ENCODE measurements at places on chromosomes 11 and 22.

DNA sequence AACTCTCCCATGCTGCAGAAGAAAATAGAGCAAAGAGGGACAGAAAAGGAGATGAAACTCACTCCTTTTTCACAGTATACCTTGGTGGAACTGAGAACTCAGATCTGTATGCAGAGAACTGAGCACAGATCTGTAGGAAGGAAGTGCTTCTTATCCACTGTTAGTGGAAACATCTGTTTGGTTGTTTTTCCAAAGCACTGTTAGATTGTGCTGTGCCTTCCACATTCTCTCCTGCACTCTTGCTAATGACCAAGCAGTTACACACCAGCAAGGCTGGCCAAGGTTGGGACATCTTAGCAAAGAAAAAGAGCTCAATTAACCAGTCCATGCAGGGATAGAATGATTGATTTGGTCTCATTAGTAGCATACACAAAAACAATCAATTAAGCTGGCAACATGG, 20.1 kb upstream of the SIK2 start:
- no peak for DNase-seq

DNA sequence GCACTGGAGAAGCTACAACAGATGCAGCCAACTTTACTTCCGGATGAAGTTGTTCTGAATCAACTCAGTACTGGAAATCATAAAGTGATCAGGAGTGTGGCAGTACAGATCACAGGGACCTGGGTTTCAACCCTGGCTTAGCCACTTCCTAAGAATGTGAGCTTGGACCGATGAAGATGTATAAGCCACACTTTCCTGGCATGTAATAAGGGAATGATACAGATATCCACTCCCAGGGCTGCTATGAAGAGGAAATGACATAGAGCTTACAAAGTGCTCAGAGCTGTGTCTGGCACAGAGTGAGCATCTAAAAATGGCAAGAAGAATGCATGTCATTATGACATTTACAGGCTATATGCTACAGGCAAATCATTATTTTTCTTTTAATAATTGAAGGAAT, 378.7 kb downstream of the NTM start:
- no peak for DNase-seq

DNA sequence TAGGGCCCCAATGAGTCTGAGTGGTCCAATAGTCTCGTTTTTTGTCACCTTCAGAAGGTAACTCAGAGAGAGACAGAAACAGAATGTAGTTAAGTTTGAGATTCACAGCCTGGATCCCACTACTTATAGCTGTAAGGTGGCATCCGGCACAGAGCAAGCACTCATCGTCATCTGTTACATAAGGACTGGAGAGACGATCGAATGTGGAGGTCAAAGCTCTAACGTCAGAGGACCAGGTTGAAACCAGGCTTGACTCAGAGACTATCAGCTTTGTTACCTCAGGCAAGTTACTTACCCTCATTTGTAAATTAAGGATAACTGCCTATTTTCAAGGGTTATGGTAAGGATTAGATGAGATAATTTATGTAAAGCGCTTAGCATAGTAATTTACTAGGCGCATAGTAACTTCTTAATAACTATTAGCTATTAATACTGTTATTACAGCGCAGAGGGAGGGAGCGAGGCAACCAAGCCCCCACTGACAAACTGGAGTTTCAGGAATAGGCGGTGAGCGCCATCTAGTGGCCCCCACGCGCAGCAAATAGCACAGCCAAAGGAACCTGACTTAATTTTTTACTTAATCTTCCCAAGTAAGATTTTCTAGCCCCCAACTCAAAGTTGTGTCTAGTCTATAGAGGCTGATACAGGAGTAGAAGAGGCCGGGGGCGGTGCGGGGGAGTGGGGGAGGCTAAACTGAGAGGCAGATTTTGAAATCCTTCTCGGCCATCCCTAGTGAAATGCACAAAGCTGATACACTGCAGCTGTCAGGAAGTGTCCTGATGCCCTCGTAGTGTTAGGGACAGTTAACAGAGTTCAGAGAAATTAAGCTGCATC, 29.0 kb upstream of the API5 start:
- DNase-seq = peak; percentile 9

DNA sequence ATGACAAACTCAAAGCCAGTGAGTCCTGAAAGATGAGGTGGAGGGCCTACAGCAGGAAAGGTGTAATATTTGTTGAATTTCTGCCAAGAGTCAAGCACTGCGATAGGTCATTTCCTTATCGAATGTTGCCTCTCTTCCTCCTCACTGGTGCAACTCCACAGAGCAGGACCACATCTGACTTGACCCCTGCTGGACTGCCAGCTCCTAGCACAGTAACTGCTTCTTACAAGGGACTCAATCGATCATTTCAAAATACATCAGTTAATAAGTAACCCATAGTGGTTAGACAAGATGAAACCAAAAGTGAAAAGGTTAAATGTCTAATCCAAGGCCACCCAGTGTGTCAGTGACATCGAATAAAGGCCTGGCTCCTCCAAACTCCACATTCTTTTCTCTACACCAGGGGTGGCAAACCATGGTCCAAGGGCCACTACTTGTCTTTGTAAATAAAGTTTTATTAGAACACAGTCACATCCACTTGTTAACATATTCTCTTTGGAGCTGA, 98.5 kb upstream of the CSNK2A3 start:
- no peak for DNase-seq

GRCh38 chr22:32476281-32477195, 1.9 kb downstream of the FBXO7 start:
- no peak for DNase-seq

- DNase-seq = peak; percentile 63
These were observed 2.0 kb downstream of the GRK2 start for GRCh38 chr11:67268081-67268961.

DNA sequence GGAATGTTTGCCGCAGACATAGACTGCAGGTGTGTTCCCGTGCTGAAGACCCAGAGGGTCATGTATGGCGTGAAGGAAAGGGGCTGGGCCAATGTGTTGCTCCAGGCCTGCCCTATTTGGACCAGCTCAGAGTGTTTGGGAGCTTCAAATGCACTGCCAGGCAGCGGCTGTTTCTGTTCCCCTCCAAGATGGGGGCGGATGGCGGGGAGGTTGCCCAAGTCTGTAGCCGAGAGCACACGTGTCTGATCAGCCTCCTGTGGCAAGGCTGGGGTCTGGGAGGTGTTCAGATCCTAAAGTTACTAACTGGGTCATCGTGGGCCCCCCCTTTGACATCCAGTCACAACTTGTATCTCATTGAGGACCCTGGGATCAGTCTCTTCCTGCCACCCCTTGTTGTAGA, 45.5 kb downstream of the CACNA1I start:
- DNase-seq = no peak

GRCh38 chr22:17938484-17938924, 85.9 kb downstream of the MICAL3 start:
- no peak for DNase-seq

- DNase-seq = no peak
These were observed 161.9 kb downstream of the INSC start for GRCh38 chr11:15276621-15277020.

DNA sequence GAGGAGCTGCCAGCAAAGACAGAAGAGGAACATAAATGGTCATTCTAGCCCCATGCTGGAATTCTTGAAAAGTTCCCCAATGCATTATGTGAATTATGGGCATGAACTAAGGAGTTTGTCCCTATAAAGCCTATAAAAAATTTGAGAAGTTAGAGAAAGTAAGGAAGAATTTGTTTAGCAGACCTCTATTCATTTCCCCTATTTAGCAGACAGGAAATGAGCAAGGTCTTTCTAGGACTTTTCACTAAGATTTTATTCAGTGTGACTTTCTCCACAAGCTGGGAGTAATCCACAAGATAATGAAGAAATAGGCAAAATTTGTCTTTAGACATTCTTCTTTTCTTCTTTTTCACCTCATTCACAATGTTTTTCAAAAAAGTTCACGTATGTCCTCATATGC, 20.0 kb downstream of the PRRG4 start:
- no peak for DNase-seq

- no peak for DNase-seq
These were observed 416.8 kb downstream of the LRRC4C start for GRCh38 chr11:41042688-41043087.

- no peak for DNase-seq
These were observed 101.7 kb downstream of the ATM start for GRCh38 chr11:108324587-108324986.

DNA sequence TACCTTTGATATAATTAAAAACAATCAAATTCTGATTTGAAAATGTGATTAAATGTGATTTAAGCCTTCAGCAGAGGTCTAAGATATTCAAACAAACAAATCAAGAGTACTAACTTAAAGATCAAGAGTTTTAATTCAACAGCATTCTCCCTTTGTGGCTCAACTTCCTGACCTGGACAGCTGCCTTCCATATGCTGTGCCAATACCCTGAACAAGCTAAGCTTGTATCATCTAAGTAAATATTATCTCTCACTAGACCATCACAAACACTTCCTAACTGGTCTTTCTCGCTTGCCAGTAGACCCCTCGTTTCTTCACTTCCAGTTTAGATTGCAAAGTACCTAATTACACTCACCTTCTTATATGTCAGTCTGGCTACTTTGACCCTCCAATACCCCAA, 35.9 kb upstream of the P4HA3 start:
- no peak for DNase-seq

DNA sequence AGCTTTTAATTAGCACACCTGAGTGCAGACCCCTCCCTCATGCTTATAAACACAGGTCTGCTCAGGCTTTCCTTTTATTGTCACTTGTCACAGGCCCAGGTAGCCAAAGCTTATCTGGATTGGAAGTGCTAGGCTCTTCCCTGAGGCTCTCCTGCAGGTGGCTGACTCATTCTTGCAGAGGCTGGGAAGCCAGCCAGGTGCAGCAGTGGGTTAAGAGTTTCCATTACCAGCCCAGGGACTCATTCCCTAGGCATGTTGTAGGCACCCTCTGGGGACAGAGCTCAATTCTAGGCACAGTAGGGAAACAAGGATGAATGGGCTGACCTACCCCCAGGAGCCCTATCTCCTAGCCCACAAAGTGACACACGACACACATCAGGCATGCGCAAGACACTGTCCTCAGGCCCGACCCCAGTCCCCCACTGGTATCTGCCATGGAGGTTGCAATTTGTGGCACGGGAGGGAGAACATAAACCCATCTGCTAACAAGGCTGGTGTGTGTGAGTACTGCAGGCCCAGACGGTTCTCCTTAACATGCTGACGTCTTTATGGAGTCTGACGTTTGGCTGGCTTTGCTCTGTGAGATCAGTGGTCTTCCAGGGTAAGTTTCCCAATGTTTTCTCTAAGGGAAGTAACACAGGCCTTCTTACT, 94.2 kb downstream of the ABTB2 start:
- DNase-seq = no peak

DNA sequence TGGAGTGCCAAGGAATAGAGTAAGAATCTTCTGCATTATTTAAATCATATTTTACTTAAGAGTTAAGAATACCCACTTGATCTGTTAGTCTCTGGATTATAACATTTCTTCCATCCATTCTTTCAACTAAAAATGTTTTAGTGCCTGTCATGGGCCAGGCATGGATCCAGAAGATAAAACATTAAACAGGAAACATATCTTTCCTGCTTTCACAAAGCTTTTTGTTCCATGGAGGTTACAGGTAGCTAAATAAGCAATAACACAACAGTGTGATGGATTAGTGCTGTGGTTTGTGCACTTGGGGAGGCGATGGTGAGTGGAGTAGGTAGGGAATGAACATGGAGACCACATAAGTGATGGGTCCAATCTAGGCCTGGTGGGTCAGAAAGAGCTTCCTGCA, 258.5 kb downstream of the DDX10 start:
- no peak for DNase-seq

- DNase-seq = no peak
These were observed 27.2 kb upstream of the GLYATL1 start for GRCh38 chr11:58912124-58912523.

DNA sequence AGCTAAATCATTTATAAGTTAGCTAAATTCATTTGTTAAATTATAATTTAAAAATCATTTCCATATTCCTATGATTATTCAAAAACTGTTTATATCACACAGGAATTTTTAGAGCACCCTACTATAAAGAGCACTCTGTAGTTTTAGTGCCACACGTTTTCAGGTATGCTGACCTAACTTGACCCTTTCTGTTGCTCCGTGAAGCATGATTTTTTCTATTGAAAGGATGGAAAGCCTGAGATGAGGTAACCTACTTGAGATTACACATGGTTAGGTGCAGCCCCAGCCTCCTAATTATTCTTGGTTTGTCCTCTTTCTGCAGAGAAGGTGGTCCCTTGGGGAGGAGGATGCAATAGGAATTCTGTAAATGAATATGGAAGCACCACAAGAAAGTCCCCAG, 72.6 kb downstream of the PPFIBP2 start:
- DNase-seq = no peak

- no peak for DNase-seq
These were observed 153.9 kb upstream of the ZC3H12C start for GRCh38 chr11:109939166-109939810.

DNA sequence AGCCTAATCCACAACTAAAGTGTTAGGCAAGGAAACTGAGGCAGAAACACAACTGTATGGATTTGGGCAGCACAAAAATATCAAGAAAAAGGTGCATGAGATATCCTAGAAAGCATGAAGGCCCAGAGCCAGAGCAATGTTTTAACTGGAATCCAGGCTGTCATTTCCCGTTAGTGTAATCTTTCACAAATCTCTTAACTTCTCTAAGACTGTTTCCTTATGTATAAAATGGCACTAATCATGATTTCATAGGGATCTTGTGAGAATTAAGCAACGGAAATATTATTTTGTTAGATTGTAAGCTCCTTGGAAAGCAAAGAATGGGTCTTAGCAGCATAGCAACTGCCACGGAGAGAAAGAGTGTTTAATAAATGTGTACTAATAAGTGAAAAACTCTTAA, 14.7 kb upstream of the SYTL2 start:
- no peak for DNase-seq

DNA sequence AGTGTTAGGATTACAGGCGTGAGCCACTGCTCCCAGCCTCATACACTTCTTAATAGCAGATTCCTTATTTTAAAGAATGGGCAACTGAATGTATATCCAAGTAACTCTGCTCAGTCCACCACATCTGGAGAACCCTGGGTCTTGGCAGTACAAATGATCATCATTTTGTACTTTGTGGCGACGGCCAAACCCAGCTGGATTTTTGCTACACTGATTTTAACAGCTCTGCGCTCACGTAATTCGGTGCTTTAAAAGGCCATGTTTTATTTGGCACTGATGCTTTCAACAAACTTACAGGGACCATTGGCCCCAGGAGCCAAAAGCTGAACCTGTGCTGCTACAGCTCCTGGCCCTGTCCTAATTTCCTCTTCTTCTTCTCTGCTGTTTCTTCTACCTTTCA, 60.8 kb upstream of the PDE3B start:
- no peak for DNase-seq

DNA sequence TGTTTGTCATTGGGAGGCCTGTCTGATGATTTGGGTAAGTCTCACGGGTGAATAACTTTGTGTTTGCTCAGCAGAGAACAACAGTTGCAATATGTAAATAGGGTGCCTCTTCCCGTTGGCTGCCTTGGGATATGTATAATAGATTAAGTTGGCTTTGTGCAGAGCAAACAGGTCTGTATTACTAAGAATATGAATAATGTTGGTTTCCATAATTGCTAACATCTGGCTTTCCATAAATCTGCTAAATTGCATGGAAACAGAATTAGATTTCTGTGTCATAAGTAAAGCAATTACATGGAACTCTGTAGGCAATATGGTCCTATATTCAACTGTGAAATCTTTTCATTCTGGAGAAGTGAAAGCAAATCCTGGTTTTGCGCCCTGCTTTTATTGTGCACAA, 636.0 kb upstream of the ANO5 start:
- DNase-seq = no peak

- DNase-seq = no peak
These were observed 74.0 kb upstream of the CLDN5 start for GRCh38 chr22:19598054-19598855.

GRCh38 chr11:75513250-75513649, 12.5 kb downstream of the GDPD5 start:
- DNase-seq = no peak

Measured in stimulated activated naive CD4-positive, alpha-beta T cell treated with Interleukin-2 at 50 U/mL for 16 hours (primary cell).